ENCODE measurements at places on chromosomes 3 and 15.
A peak's percentile ranks its signal among the peaks of the same experiment; 100 is the strongest.

- no peak for DNase-seq
These were observed 1.3 kb downstream of the DMXL2 start for GRCh38 chr15:51621155-51621765.

GRCh38 chr3:186930641-186931531, 560 bp downstream of the ST6GAL1 start:
- DNase-seq, result peak; percentile 87

GRCh38 chr15:43922021-43922420, 95.2 kb downstream of the WDR76 start:
- DNase-seq, result no peak

DNA sequence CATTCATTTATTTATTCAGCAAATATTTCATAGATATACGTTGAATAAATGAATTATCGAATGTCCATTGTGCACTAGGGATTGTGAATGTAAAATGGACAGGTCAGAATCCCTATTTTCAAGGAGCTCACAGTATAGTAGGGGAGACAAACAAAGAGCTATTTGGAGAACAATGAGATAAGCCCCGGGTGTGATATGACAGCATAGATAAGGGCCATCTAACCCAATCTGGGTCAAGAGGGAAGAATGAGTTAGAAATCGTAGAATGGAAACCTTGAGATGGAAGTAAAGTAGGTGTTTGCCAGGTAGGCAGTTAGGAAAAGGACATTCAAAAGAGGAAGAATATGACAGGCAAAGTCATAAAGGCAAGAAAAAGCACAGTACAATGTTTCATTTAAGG, 132.2 kb upstream of the GOLGA6L4 start:
- no peak for DNase-seq

GRCh38 chr3:174219738-174220137, 639.4 kb upstream of the NAALADL2 start:
- no peak for DNase-seq

DNA sequence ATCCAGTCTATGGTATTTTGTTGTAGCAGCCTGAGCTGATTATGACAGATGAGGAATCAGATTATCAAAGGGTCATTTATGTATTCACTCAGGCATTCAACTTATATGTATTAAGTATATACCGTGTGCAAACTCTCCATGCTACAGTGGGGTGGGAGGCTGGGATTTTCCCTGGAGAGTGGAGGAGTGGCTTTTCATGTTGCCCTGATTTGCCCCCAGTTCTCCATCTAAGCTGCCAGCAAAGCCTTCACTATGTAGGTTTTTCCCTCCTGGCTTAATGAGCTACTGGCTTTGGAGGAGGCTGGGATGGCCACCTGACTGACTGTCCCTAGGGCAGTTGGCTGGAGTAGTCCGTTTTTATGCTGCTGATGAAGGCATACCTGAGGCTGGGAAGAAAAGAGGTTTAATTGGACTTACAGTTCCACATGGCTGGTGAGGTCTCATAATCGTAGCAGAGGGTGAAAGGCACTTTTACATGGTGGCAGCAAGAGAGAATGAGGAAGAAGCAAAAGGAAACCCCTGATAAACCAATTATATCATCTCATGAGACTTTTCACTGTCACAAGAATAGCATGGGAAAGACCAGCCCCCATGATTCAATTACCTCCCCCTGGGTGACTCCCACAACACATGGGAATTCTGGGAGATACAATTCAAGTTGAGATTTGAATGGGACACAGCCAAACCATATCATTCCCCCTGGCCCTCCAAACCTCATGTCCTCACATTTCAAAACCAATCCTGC, 253.9 kb downstream of the RPLP1 start:
- DNase-seq, result no peak

DNA sequence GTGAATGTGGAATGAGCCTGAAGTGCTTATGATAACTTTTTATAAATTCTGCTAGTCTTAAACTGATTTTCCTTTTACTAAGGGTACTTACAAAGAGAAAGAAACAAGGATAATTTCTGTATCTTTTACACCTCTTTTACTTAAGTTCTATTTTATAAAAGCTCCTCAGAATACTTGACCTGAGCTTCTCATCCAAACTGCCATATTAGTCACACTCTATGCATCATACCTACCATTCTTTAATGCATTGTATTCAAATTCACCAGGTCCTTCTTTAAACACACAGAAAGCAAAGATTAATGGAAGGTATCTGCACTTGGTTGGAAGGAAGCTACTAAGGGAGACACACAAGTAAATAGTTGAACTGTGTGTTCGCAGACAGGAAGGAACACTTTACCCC, 1.6 kb upstream of the TOPAZ1 start:
- no peak for DNase-seq

- DNase-seq, result no peak
These were observed 222.7 kb downstream of the XXYLT1 start for GRCh38 chr3:195048059-195048905.

DNA sequence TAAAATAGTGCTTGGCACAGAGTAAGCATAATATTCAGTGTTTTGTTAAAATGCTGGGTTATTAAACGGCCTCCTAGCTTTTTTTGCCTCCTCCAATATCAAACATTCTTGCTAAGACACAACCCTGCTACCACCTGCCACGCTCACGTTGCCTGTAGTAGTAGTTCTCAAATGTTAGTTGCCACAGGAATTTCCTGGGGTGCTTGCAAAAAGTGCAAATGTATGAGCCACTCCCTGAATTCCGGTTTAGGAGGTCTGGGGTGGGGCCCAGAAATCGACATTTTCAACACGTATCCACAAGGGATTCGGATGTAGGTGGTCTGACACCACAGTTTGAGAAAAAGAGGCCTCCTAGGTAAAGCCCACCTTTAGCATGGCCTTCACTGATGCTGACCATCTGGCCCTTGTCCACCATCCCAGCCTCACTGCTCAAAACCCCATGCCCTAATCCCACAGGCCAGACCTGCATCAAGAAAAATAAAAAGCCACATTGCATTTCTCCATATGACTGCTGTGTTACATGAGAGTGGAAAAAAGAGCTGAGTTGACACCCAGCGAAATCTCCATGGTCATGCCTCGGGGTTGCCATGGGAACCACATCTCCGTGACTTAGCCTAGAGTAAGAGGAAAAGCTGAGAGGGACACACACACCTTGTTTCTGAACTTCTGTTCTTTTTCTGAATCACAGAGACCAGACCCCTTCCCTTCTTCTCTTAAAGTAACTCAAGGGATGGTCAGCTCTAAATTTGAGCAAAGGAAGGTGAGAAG, 116.4 kb upstream of the HES1 start:
- no peak for DNase-seq

DNA sequence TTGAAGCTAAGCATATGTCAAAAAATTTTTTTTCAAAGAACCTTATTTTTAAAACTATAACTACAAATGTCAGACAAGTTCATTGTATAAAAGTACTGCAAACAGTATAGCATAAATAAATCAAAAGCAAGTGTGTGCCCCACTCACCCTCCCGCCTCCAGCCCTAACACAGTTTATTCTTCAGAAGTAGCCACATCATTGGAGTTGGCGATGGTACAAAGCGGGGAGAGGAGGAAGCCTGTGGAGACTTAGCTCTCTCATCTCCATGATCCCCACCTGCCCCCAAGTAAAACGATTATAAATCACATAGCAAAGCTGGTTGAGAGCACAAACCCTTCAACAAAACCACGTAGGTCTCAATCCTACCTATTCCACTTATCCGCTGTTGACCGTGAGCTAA, 33.6 kb downstream of the FOXP1 start:
- DNase-seq, result no peak

GRCh38 chr3:148203297-148204010, 494.2 kb upstream of the AGTR1 start:
- no peak for DNase-seq

DNA sequence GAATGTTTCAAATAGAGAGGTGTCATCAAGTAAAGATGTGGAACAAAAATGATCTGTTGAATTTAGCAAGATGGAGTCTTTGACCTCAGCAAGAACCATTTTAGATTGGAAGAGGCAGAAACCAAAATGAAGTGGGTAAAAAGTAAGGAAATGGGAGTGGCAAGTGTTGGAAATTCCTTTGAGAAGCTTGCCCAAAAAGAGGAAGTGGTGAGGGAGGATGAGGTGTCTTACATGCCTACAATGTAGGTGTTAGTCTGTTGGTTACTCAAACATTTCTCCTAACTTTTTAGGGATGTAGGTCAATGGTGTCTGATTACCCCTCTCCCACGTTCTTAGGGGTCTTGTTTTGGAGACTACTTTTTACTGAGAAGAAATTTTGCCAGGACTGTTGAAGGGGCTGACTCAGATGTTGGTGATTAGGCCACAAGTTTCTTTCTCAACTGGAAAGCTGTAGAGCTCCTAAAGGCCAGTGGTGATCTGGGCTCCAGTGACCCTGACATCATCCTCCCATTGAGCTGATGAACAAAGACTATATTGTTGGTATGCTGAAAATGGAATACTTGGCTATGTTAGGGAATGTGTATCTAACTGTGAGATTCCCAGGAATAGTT, 5.1 kb downstream of the PPP2R3A start:
- no peak for DNase-seq

GRCh38 chr3:13338231-13338630, 81.9 kb downstream of the NUP210 start:
- no peak for DNase-seq

DNA sequence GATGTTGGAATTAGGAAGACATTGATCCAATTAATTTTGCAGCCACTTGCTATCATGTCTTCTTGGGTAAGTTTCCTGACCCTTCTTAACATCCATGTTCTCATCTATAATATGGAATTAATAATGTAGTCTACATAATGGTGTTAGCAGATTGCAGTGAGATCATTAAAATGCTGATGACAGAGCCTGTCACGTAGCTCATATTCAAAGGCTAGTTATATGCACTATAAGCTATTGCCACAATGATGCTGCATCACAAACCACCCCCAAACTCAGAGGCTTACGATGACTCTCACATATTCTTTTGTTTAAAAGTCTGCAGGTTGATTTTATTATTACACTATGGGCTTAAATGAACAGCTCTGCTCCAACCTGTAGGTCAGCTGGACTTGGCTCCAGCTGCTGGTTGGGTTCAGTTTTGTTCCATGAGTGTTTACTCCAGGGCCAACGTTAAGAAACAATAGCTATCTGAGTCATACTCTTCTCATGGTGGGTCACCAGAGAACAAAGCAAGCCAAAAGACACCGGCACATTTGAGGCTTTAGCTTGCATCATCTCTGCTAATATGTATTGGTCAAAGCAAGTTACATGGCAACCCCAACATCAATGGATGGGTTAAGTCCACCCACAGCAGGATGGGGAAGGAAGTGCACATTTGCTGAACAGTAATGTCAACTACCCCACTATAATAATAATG, 250.0 kb upstream of the SLCO3A1 start:
- DNase-seq, result no peak

DNA sequence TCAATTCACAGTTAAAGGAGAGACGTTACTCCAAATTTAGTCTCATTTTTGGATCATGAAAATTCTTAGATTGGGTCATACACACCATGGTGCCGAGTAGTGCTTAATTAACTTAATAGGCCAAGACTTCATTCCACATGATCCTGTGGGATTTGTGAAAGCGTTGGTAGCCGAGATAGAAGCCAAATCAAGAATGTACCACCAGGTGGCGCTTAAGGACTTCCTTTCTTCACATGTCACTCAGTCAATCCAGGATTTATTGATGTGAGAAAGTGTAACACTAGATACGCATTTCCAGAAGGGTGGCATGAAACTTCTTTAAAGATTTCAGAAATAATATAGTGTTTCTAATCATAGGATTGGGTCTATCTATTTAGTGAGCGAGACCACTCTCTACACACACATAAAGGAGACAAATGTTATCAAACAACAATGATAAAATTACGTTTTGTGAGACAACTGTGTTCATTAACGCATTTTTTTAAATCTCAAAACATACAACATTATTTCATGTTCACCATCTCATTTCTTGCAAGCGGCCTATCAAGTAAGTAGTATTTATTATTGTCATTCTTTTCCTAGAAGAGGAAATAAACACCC, 436.1 kb downstream of the CHL1 start:
- DNase-seq, result peak; percentile 68

DNA sequence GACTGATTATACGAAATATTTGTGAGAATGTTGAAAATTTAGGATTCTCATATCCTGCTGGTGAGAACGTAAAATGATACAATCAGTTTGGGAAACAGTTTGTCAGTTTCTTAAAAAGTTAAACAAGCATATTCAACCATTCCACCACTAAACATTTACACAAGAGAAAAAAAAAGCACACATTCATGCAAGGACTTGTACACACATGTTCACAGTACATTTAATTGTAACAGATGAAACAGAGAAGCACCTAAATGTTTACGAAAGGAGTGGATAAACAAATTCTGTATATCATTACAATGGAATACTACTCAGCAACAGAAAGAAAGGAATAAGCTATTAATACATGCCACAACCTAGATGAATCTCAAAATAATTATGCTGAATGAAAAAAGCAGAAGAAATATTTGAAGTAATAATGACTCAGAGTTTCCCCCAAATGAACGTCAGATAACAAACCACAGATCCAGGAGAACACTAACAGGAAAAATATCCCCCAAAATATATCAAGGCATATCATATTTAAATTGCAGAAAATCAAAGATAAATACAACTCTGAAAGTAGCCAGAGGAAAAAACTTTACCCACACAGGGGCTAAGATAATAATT, 14.3 kb downstream of the ANKRD28 start:
- no peak for DNase-seq

DNA sequence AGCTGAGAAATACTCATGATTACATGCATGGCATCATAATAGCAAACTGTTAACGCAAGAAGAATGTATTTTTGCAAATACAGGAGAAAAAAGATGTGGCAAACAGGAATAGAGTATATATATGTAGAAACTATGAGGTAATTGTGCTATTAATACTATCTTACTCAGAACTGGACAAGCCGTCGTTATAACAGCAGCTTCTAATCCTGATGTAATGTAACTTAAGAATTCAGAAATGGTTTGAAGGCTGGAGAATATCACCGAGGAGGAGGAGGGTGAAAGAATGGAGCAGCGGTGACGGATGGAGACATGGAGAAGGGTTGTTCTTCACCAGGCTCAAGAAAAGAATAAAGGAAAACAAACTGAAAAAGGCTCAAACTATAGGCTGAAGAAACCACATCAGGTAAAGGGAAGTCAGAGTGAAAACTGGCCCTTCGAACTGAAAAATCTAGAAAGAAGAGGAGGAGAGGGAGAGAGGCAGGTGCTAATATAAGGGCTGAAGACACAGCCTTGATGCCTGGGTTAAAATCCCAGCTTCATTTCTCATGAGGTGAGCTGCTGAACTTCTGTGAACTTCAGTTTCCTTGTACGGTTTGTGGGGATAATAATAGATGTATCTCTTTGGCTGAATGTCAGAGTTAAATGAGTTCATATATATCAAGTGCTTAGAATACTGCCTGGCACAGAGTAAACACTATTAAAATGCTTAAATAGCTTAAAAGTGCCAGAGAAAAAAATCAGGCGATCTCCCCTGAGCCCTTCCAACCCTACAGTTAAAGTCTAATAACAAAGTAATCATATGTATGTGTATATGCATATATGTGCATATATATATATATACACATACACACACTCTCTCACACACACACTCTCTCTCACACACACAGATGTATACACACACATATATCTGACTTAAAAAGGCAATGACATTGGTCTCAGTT, 43.9 kb downstream of the GOLIM4 start:
- no peak for DNase-seq

GRCh38 chr3:61236556-61236955, 14.7 kb downstream of the FHIT start:
- no peak for DNase-seq

- DNase-seq, result no peak
These were observed 30.2 kb upstream of the LEKR1 start for GRCh38 chr3:156795890-156796481.
